IMR-90 (cell line): ENCODE measurements at places on chromosomes 16 and 17. TPM values are rescaled to one million over a fixed set of nuclear protein-coding genes. Genes with fewer than 3 reads are reported as not detected.

The KRTAP1-1 gene
- total RNA-seq, result 0.83 and 0.90 TPM in 2 replicates

The CCDC144A gene
- total RNA-seq, result 1.4 and 3.6 TPM in 2 replicates

The SKAP1 gene
- total RNA-seq, result not detected in 2 replicates

The AIPL1 gene
- not detected in 2 replicates for total RNA-seq

The CLDN7 gene
- 0.56 and 1.4 TPM in 2 replicates for total RNA-seq

The NDE1 gene
- total RNA-seq, result 29.2 and 34.4 TPM in 2 replicates

- no peaks in the 10 kb centered on the region for H3K4me1 ChIP-seq
- DNase-seq, result no peak
- H3K27me3 ChIP-seq, result peaks cover 29% of the 10 kb centered on the region
- H3K27ac ChIP-seq, result no peak overlapping the region
These were observed 142.3 kb upstream of the ZFHX3 start for GRCh38 chr16:73190256-73190655.

- no peaks in the 10 kb centered on the region; the same call in 1 of the 2 replicates for H3K27me3 ChIP-seq
- H3K36me3 ChIP-seq, result no peaks in the 10 kb centered on the region
- DNase-seq, result no peak
- H3K4me3 ChIP-seq, result no peak overlapping the region
- no peaks in the 10 kb centered on the region for H3K4me1 ChIP-seq
These were observed 16.7 kb upstream of the SLFN11 start for GRCh38 chr17:35390156-35390555.

DNA sequence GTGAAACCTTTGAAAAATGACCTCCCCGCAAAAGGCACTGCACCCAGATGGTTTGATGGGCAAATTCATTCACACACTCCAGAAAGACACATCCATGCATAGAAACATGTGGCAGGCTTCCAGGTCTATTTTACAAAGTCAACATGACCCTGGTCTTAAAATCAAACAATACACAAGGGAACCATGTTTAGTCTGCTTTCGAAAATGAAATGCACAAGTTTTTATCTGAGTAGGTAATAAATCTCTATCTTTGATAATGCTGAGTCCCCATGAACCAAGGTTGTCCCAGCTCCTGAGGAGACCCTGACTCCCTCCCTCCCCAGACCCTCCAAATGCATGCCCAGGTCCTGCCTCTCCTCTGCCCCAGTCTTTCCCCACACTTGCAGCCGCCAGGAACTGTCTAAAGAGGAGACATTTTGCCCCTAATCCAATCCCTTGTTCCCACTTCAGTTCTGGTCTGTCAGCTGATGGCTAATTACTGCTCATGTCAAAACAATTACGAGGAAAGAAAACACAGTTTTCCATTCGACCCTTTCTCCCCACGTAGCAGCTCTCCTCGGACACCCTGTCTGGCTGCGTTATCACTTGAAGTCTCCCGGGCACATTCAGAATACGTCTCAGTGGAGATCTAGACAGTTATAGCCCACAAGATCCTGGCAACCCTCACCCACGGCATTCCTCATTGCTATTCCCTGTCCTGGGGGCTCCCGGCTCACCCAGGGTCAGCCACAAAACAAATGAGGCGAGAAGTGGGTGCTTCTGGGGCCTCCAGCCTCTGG is 68.8 kb upstream of the RCVRN start:
- H3K36me3 ChIP-seq, result no peaks in the 10 kb centered on the region
- no peaks in the 10 kb centered on the region for H3K27me3 ChIP-seq
- no peak for DNase-seq
- no peak overlapping the region for H3K27ac ChIP-seq

The FKBP10 gene
- total RNA-seq, result 156 and 170 TPM in 2 replicates

The TBC1D26 gene
- total RNA-seq, result not detected in 2 replicates

The CA5A gene
- total RNA-seq, result not detected in 2 replicates

DNA sequence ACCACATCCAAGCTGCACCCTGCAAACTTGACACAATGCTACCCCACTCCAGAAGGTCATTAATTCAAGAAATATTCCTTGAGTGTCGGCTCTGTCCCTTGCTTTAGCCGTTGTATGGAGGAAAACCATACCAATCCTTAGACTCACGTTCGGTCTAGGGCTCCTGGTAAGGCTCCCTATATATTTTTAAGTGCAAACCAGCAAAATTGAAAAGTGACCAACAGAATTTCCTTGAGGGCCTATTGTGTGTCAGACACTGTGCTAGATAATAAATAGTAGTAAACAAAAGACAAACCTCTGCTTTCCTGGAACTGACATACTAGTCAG is 390 bp upstream of the BBS2 start:
- H3K27ac ChIP-seq, result peak overlapping the region; percentile 68
- no peaks in the 10 kb centered on the region for H3K27me3 ChIP-seq
- no peak for DNase-seq
- H3K4me1 ChIP-seq, result peaks cover 3% of the 10 kb centered on the region; the same call in 1 of the 2 replicates
- no peaks in the 10 kb centered on the region for H3K36me3 ChIP-seq
- peak overlapping the region; percentile 92 for H3K4me3 ChIP-seq

GRCh38 chr17:57811638-57812280 is 38.1 kb downstream of the MRPS23 start:
- no peak for DNase-seq
- H3K27me3 ChIP-seq, result peaks cover 21% of the 10 kb centered on the region
- H3K36me3 ChIP-seq, result no peaks in the 10 kb centered on the region
- H3K4me1 ChIP-seq, result no peaks in the 10 kb centered on the region

DNA sequence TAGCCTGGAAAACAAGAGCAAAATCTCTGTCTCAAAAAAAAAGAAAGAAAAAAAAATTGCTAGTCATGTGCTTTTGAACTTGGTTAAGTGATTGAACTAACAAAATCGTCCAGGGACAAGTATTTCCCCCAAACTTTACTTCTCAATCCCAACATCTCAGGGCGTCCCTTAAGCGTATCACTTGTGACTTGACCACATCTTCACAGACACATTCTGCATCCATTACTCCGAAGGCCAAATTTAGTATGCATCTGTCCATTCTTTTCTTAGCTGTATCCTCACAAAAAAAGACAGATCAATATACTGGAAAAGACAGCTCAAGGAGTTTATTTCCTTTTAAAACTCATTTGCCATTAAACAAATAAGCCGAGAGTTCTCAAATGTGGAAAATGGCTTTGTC is 5.9 kb upstream of the JPT1 start:
- DNase-seq, result no peak
- peaks cover 3% of the 10 kb centered on the region for H3K4me1 ChIP-seq
- peaks cover 17% of the 10 kb centered on the region for H3K36me3 ChIP-seq
- no peak overlapping the region for H3K27ac ChIP-seq
- H3K27me3 ChIP-seq, result no peaks in the 10 kb centered on the region

The ARHGAP27 gene
- under 0.01 and 0.56 TPM in 2 replicates for total RNA-seq

GRCh38 chr16:49410226-49410625 is 36.6 kb downstream of the C16orf78 start:
- H3K36me3 ChIP-seq, result no peaks in the 10 kb centered on the region
- no peak overlapping the region for H3K4me3 ChIP-seq
- no peak for DNase-seq
- H3K4me1 ChIP-seq, result no peaks in the 10 kb centered on the region
- H3K27ac ChIP-seq, result no peak overlapping the region

The KRT20 gene
- total RNA-seq, result not detected in 2 replicates

GRCh38 chr17:44351961-44352827 is 7.1 kb downstream of the GRN start:
- H3K4me3 ChIP-seq, result no peak overlapping the region
- H3K36me3 ChIP-seq, result peaks cover 43% of the 10 kb centered on the region
- no peak for DNase-seq
- H3K27me3 ChIP-seq, result no peaks in the 10 kb centered on the region

DNA sequence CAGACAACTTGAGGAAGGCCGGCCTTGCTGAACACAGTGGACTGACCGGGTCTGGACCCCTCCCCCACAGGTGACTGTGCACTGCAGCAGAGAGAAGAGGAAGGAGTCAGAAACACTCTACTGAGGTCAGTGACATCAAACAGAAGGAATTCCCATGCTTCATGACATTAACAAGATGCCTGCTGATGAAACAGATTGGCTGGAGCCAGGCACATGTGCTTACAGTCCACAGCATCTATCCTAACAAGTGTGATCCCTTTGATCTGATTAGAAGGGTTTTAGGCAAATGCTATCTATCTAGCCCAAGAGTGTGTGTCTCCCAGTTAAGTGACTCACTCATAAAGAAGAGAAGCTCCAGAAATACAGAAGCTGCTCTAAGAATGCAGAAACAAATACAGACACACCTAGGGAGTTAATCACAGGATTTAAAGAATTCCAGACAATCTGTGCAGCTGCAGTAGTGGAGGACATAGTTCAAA is 90.2 kb downstream of the SYCE1L start:
- H3K36me3 ChIP-seq, result no peaks in the 10 kb centered on the region
- peaks cover 6% of the 10 kb centered on the region for H3K4me1 ChIP-seq
- no peaks in the 10 kb centered on the region for H3K27me3 ChIP-seq
- no peak overlapping the region for H3K27ac ChIP-seq
- DNase-seq, result peak; percentile 73

DNA sequence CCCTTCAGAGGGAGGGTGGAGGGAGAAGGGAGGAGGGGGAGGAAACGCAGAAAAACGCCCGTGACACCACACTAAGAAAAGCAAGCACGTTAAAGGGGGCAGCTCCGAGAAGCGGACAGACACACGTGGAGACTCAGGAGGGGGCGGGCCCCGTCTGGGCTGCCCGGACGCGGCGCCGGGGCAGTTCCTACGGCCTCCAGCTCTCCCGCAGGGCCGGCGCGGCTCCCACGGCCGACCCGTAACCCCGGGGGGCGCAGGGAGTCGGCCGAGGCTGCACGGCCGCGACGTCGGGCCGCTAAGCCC is 362 bp downstream of the KLHDC4 start:
- peaks cover 3% of the 10 kb centered on the region; the same call in 1 of the 2 replicates for H3K4me1 ChIP-seq
- peak overlapping the region; percentile 96 for H3K4me3 ChIP-seq
- H3K27ac ChIP-seq, result peak overlapping the region; percentile 40; the same call in 1 of the 2 replicates
- DNase-seq, result peak; percentile 7

DNA sequence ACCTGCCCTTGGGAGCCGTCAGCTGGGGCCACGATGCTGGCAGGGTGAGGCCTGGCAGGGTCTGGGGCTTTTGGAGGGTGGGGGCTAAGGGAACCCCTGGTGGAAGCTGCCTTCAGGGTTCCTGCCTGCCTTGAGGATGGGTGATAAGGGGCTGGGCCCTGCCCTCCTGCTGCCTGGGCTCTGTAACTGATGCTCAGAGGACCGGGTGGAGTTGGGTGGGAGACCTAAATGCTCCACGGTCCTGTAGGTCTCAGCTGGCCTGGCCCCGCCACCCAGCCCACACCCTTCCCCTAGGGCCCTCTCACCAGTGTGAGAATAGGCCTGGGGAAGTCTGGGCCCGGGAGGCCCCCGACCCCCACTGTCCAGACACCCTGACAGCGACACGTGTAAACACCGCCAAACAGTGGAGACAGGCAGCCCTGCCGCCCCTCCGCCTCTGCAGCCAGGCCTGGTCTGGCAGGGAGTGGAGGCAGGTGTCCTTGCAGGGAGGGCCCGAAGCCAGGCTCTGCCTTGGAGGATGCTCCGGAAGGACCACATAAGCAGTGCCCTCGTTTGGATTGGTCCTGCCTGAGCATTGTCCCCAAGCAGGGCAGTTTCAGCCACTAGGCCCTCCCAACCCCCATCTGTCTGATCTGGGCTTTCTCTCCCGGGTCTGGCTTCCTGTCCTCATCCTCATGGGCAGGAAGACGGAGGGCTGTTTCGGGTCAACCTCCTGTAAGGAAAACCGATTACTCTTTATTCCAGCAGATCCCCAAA is 6.5 kb upstream of the BAHCC1 start:
- DNase-seq, result no peak
- no peak overlapping the region for H3K4me3 ChIP-seq

The LRRC37A gene
- 0.56 and 0.72 TPM in 2 replicates for total RNA-seq

GRCh38 chr17:77025781-77026180 is 115.0 kb upstream of the SEC14L1 start:
- no peak for DNase-seq
- no peaks in the 10 kb centered on the region for H3K4me1 ChIP-seq
- H3K4me3 ChIP-seq, result no peak overlapping the region
- H3K36me3 ChIP-seq, result no peaks in the 10 kb centered on the region

DNA sequence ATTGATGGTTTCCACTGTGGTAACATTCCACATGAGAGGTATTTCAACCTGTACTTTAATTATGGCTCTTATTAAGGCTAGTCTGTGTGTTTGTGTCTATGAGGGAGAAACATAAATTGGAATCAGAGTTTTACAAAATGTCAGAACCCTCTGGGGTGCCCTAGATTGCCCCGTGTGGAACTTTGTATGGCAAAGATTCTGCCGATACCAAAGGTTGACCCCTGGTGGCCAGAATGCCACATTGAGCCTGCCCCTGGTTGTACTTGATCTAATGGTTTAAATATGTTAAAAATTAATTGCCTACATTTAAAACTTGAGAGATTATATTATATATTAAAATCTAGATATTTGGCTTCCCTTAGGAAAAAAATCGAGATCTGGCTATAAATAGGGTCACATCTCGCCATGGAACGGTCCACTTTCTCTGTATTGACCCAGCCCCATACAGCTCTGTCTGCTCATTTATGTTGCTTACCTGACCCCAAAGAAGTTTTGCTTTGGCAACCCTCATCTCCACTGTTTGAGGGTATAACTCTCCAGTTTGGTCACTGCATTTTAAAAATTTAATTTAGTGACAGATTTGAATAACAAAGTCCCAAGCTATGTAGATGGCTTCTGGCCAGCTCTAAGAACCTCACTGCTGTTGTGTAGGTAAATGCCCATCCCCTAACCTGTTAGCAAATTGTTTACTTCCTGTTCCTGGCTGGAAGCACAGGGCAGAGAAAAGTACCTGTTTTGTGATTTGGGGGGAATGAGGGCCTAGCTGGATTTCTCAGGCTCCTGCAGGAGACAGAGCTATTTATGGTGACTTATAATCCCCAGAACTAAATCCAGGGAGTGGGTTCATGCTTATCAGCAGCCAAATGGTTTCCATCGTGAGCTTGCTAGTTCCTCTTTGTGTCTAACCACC is 95.0 kb downstream of the PLCG2 start:
- no peak overlapping the region for H3K4me3 ChIP-seq
- no peaks in the 10 kb centered on the region for H3K4me1 ChIP-seq
- DNase-seq, result peak; percentile 24
- H3K36me3 ChIP-seq, result no peaks in the 10 kb centered on the region
- H3K27ac ChIP-seq, result no peak overlapping the region
- H3K27me3 ChIP-seq, result peaks cover 5% of the 10 kb centered on the region

DNA sequence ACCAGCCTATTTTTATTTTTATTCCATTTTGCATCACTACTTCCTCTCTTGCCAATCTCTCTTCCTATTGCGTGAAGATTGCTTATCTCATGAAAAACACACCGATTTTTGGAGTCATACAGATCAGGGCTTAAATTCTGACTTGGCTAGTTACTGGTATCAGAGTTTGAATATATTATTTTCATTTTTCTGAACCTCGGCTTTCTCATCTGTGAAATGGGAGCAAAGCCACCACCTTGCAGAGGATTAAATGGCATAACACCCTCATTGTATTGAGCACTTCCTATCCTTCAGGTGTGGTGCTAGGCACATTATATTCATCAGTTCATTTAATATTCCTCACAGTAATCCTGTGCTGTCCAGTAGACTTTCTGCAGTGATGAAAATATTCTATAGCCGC is 208.8 kb downstream of the HAPSTR1 start:
- no peak for DNase-seq
- H3K36me3 ChIP-seq, result no peaks in the 10 kb centered on the region
- no peak overlapping the region for H3K27ac ChIP-seq
- H3K4me3 ChIP-seq, result no peak overlapping the region
